ENCODE measurements at places on chromosomes 2 and 18.

- DNase-seq = no peak
Observed at GRCh38 chr2:237766340-237766739, 32.2 kb upstream of the RBM44 start.

DNA sequence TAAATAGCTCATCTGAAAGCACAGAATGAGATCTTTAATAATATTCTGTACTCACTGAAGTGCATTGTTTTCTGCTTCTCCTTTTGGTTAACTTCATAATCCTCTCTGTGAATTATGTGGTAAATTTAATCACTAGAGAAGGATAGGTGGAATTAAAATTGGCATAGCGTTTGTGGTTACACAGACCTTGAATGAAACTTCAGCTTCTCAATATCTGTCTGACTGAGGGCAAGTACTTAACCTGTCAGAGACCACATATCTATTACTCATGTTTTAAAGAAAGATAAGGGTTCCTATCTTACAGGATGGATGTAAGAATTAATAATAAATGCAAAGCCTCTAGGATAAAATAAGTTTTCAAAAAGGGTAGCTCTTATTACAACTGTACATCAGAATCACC lies 861.8 kb downstream of the TRIB2 start:
- DNase-seq = no peak

GRCh38 chr18:58125183-58125582 lies 81.2 kb downstream of the NEDD4L start:
- no peak for DNase-seq

DNA sequence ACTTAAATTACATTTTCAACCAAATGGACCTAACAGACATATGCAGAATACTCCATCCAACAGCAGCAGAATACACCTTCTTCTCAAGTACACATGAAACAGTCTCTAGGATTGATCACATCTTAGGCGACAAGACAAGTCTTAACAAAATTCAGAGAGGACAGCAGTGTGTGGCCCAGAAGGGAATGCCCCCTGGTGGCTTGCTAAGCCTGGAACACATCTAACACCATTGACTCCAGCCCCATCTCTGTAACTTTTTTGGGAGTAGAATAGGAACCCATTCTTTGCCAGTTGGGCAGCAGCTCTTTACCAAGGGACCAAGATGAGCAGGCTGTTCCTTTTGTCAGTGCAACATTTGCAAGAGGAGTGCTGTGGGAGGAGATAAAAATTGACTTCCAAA lies 249.9 kb downstream of the PLCL1 start:
- no peak for DNase-seq

DNA sequence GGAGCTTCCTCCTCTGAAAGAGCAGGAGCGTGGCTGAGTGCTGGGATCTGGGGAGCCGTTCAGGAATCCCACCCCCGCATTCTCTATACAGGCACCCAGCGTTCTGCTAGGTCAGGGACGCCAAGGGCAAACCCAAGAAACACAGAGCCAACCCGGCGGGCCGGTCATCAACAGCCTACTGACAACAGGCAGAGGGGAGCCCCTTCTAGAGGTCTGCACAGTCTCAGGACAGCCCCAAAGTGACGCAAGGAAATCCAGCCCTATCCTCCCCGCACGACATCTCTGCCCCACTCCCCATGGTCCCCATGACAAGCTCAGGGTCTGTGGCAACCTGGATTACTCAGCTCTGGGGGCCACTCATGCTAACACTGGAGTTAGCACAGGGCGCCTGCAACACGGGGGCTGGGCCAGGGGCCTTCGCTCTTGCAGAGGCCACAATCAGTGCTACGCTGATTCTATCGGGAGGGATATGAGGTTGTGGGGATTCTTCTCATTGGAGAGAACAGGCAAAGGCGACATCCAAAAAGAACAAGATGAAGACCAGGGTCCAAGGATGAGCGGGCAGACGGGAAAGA lies 81.6 kb downstream of the PXDN start:
- no peak for DNase-seq

GRCh38 chr2:113895301-113895700 lies 5.4 kb downstream of the ACTR3 start:
- DNase-seq = no peak

- DNase-seq = no peak
Observed at GRCh38 chr2:230636684-230637271, 75.9 kb upstream of the CAB39 start.

DNA sequence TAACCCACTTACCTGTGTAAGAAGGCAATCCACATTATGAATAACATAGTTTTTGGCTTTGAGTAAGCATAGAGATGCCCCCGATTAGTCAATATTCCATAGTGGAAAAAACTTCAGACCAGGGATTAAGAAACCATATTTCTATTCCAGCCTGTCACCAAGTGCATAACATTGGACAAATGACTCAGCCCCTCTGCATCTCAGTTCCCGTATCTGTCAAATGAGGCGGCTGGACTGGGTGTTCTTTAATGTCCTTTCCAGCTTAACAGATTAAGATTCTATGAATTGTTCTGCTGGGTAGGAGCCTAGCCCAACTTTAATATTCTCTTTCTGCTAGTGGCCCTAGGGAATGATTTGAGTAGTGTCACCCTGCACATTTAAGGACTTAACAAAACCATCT lies 11.8 kb upstream of the FTCDNL1 start:
- DNase-seq = no peak

GRCh38 chr2:72129681-72130340 lies 17.9 kb downstream of the CYP26B1 start:
- peak; percentile 7 for DNase-seq

GRCh38 chr2:160621748-160622147 lies 128.1 kb upstream of the RBMS1 start:
- DNase-seq = no peak

DNA sequence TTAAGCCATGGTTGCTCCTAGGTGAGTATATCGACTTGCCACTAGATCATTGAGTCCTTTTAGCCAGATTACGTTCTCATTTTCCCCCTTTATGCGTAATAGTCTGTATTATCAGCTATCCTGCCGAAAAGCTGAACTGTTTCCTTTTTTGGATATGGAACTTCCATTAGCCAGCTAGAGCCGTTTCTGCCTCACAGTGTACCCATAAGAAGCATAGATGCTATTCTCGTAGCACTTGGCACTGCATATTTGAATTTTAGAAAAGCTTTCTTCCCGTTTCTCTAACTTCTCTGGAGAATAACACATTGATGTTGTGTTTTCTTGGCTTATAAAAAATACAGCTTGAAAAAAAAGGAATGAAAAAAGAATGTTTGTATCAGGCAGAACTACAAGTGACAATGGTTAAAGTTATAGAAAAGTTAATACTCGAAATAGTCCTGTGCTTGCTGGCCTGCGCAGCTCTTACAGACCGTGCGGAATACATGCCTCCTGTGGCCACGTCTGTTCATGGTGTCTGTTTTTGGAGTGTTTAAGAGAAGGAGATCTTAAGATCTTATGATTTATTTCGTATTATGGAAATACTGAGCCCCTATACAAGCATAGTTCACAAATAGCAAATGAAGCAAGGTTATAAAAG lies 710 bp downstream of the DUSP19 start:
- DNase-seq = no peak

GRCh38 chr18:5842653-5843052 lies 52.7 kb downstream of the TMEM200C start:
- no peak for DNase-seq

DNA sequence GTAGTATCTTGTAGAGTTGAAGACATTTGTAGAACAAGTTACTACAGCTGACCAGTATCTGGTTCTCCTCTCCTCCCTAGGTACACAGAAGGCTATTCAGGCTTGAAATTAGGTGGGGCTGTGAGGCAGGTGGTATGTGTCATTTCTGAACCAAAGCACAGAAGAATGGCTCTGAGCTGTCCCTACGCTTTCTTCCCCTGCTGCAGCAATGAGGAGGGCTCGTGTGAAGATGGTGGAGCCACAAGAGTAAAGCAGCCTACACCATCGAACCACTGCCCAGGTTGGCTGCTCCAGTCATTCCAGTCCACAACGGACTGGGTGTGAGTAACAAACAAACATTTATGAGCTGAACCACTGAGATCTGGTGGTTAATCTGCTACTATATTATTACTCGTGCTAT lies 148.9 kb downstream of the DTNB start:
- no peak for DNase-seq

DNA sequence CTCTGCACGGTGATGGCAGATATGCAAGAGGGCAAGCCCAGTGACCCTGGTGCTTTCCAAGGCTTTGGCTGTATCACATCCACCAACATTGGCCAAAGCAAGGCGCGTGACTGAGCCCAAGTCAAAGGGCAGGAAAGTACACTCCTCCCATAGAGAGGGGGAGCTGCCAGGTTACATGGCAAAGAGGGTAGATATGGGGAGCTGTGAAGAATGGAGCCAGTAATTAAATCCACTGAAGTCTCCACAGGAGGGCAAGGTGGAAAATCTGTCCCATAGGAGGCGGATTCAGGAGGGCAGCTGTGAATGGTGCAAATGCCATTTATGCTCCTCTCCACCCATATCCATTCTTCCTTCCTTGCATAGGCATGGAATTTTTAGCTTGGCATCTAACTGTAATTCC lies 44.6 kb upstream of the THOC1 start:
- DNase-seq = no peak

- DNase-seq = no peak
Observed at GRCh38 chr2:113838277-113838676, 51.6 kb upstream of the ACTR3 start.

DNA sequence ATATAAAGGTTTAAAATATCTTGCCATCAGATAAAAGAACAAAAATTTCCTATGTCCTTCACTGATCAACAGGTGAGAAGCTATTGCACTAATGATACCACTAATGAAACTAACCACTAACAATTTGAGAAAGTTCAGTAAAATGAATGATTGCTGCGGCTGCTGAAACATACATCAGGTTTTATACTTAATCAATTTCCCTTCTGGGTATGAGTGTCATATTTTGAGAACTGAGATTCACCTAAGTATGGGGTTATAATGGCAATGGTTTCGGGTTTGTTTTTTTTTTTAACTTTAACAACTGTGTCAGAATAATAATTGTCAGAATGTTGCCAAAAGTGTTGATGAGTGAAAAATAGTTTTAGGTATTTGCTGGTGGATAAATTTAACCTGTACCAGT lies 151.3 kb upstream of the SLC39A10 start:
- no peak for DNase-seq

DNA sequence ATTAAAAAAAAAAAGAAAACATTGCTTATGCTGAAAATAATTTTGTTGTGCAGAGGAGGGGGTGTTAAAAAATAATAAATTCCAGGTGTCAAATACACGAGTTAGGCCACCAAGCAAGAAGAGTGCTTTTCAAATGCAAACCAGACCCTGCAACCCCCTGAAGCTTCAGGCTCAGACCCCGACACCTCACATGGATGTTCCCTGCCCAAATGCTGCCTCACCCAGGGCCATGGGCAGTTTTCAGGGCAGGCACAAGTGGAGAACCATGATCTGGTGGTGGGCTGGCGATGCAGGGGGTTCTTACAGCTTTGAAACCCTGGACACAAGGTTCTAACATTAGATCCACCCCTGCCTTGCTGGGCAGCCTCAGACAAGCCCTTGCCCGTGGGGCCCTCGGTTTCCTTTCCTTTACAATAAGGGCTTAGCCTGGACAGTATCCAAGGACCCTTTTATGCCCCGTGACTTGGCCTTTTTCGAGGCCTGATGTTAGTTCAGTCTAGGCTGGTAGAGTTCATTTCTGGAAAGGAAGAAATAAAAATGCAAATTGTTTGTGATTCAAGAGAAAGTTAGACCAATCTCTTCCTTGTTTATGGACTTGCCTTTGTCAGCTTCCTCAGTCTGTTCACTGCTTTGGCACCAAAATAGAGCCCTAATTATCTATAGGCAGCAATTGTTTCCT lies 168.7 kb downstream of the DDX1 start:
- no peak for DNase-seq

GRCh38 chr2:174634130-174635014 lies 36.8 kb upstream of the WIPF1 start:
- DNase-seq = peak; percentile 22

- DNase-seq = no peak
Observed at GRCh38 chr2:199195927-199196502, 261.7 kb downstream of the SATB2 start.

- DNase-seq = no peak
Observed at GRCh38 chr2:23221236-23221635, 163.7 kb upstream of the KLHL29 start.

DNA sequence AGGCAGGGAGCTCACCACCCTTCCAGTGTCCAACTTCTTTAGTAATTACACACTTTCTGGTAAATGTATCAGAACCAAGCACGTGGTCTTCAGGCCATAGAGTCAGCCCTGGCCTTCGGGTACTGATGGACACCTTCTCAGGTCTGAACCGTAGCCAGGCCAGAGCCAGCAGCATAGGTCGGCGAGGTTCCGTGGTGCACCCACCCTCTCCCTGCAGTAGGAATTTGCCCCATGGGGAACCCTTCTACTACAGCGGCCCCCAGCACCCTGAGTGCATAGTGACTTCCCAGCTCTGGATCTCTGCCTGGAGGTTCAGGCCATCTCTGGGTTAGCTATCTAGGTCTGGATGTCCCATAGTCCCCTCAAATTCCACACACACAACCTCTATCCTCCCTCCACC lies 61.6 kb downstream of the EDAR start:
- DNase-seq = no peak

DNA sequence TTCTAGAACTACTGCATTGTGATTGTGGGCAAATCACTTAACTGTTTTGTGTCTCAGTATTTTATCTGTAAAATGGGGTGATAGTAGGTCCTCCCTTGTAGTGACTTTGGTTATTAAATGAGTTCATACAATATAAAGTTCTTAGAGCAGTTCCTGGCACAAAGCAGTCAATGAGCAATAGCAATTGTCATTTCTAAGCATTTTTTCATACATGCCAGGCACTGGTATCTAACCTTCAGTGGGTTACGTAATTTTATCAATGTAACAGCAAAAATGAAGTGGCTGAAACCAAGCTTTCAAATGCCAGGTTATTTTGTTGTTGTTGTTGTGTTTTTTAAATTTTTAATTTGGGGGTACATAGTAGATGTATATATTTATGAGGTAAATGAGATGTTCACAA lies 401.9 kb downstream of the MEIS1 start:
- DNase-seq = no peak

DNA sequence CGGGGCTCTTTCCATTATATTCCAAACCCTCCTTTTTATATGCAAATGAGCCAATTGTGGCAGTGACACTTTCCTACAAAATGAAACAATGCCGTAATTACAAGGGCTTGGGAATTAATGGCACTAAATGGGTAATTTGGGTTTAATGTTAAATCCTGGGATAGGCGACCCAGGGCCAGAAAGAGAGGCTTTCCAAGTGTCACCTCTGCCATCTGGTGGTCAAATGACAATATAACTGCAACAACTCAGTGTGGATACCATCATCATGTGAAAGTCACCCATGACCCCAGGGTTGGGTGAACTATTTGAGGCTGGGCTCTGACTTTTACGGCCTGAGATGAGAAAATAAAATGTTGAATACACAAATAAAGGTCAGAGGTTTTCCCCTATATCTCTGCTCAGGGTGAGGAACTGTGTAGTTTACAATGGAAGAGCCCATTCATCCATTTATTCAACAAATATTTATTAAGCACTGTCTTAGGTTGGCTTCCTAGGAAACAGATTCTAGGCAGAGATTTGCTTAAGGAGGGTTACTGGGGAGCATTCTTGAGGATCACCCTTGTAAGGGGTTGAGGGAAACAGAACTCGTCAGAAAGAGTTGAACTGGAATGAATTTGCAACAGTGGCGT lies 13.6 kb upstream of the THADA start:
- peak; percentile 29 for DNase-seq

- no peak for DNase-seq
Observed at GRCh38 chr2:118986738-118987137, 44.7 kb downstream of the MARCO start.

Measured in skin of body (tissue), 3 donors.